COLO829 (cell line): ENCODE measurements at places on chromosomes 12 and 14.

DNA sequence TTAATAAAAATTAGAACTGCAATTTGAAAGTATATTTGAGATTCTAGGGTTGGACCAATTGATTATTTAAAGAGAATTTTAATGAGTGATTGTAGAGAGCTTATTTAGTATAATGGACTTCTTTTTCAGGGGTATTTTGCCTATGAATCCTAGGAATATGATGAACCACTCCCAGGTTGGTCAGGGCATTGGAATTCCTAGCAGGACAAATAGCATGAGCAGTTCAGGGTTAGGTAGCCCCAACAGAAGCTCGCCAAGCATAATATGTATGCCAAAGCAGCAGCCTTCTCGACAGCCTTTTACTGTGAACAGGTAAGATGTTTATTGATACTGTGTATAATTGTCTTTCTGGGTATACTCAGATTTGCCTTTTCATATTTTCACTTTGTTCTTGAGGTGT is 35.9 kb upstream of the KCNMB4 start:
- DNase-seq = no peak

DNA sequence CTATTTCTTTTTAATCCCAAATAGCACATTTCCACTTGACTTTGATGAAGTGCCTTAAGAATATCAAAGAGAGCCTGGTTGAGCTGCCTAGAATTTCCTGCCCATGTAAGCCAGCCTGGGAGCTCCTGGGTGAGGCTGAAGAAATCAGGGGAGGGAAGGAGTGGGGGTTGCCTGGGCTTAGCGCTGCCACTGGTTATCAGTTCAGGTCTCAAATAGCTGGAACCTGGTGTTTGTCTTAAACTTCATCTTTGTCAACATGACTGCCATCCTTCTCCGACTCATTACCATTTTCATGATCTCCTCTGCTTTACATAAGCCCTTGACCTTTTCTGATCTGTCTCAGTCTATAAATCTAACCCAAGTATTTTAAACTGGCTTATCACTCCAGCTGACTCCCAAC is 151.5 kb downstream of the TTC8 start:
- no peak for DNase-seq

DNA sequence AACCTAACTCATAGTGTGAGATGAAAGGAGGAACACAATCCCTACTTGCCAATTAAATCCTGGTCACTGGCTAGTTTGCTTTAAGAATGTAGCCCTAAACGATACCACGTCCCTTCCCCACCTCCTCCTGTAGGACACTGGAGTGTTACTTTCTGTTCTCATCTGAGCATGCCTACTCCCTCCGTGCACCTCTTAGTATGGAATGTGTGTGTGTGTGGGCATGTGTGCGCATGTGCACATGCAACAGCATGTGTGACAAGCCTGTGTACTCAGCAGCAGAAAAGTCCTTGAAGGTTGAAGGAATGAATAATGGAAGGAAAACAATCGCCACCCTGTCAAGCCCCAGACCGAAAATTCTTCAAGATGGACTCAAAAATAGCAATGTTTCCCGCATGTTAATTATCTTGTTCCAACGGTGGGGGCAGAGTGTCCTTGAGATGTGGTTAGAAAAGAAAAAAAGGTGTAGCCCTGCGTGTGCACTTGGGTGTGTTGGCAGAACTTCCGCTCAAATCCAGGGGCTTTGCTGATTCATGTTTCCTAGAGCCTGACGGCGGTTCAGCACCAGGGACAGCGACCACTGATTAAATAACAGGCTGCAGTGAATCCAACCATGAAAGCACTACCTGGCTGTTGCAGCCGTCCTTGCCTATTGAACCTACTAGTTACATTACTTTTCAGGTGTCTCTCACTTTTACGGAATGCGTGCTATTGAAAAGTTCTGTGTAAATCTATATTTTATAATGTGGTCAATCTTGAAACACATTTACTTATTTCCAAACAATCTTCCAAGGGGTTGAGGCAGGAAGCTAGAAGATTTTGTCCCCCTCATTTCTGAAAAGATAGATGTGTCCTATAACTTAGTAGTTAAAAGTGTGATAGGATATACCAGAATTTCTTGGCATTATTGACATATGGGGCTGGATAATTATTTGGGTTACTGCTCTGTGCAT is 79.8 kb downstream of the SRRM4 start:
- DNase-seq = peak; percentile 22

GRCh38 chr12:29741342-29742241 is 42.1 kb downstream of the TMTC1 start:
- peak; percentile 74 for DNase-seq

DNA sequence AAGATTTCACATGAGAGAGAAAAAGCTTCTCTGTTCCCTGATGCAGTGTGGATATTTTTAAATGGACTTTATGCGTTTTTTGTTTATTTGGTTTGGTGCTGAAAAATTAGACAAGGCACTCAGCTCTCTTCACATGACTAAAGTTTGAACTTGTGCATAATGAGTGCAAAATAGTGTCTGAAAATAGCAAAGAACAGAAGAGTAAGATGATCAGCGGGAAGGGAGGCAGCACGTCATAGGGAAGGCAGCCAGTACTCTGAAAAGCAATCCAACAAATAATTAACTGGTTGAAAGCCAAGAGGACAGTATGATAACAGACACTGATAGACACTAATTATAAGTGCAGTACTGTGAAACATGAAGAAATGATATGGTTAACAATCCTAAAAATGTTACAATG is 46.6 kb upstream of the CDKN3 start:
- no peak for DNase-seq

DNA sequence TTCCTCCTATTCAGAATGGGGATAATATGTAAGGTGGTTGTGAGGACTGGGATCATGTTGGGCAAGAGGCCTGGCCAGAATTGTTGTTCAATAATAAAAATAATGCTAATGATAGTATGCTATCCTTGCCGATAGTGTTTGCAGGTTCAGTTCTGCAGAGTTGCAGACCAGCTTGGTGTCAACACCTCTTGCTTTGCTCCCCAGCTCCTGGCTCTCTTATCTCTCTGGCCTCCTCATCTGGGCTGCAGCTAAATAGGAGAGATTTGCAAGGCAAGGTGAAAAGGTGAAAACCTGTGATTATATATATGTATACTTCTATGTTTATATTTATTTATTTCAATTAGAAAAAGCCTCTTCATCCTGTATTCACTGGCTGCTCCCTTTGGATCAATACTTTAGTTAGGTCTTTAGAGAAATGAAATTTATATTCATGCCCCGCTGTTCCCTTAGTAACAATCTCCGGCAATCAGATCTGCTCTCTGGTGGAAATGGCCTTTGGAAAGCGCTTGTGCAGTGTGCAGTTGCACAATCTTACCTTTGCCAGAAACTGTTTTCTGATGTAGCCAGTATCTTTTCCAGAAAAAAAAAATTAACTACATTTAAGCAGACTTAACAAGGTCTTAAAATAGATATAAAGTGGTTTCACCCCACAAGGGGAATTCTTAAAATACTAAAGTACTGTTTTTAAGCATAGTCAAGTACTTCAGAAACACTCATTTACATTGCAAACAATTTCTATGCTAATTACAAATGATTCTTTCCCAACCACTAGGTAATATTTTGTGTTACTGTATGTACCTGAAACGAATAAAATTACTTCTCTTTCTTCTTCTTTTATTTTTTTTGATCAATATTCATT is 19.1 kb upstream of the ACVR1B start:
- no peak for DNase-seq

GRCh38 chr12:96295532-96296160 is 101.5 kb downstream of the ELK3 start:
- no peak for DNase-seq

- no peak for DNase-seq
Observed at GRCh38 chr14:23601845-23602180, 23.2 kb upstream of the JPH4 start.

DNA sequence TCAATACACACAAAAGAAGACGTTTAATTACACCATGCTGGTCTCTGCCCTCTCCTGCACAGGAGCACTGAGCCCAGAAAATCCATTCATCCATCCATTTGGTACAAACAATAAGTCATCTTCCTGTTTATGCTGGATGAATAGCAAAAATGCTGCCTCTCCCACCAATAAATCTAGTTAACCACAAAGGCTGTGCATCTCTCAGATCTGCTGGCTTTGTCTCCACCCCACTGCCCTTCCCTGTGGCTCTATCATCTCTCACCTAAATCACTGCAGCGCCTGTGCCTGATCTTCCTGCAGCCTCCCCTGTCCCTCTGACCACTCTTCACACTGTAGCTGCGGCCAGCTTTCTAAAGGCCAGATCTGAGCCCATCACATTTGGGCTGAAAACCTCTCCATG is 72.9 kb upstream of the DDX11 start:
- DNase-seq = no peak

- no peak for DNase-seq
Observed at GRCh38 chr14:32313844-32314376, 15.2 kb upstream of the AKAP6 start.

DNA sequence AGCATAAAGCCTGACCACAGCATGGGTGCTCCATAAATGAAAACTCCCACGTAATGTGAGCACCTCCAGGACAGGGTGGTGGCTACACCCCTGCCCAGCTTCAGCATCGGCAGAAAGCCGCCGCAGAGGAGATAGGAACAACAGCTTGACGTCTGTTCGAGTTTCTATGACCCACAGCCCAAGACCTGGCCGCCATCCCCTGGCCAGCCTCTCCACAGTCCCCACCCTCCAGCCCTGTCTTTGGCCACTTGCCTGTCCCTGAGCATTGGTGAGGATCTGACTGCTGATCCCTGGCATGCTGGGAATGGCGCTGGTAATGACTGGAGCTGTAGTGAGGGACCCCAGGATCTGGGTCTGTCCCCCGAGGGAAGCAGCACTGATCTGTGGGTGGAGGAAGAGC is 21.3 kb downstream of the POU6F1 start:
- DNase-seq = no peak

- peak; percentile 41 for DNase-seq
Observed at GRCh38 chr12:105226219-105226618, 9.8 kb downstream of the APPL2 start.

DNA sequence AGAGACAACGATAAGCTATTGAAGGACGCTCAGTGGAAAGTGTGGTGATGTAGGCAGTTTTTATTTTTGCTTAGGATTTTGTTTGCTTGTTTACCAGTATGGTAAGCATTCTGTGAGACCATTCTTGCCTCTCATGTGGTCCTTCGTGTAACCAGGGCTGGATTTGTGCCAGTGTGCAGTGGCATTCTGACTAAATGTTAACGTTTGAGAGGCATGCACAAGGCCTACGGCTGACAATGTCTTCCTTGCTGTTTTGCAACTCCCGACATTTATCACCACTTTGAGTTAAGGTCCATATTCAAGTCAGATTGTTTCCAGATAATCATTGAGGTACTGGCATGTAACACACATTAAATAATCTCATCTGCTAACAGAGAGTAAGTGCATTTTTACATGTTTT is 102.3 kb upstream of the BCAT1 start:
- DNase-seq = no peak

DNA sequence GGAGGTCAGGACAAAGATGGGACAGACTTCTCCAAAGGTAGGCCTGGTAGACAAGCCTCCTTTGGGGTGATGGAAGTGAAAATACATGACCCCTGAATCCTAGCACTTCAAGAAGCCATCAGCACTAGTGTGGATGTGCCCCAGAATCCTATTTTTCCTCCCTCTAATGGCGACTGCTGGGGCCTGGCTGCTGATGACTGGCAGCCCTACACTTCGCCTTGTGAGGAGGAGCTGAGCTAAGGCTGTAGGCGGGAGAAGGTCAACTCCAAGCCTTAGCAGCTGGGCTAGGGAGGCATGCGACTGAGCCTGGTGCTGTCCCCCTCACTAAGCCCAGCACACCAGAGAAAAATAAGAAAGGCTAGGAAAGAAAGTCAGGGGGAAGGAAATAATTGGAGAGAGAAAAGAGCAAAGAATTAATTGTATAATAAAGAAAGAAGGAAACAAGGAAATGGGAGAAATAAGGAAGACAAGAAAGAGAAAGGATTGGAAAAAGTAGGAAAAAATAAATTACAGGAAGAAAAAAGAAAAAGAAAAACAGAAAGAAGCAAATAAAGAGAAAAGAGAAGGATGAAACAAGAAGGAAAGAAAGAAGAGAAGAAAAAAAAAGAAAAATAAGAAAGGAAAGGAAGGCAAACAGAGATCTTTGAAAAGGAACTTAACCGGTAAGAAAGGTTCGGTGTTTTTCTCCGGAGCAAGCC is 4.7 kb upstream of the HOXC10 start:
- no peak for DNase-seq

GRCh38 chr12:9933958-9934357 is 1.8 kb upstream of the CLEC2A start:
- no peak for DNase-seq

GRCh38 chr12:1796515-1797010 is 23.8 kb upstream of the LRTM2 start:
- no peak for DNase-seq

DNA sequence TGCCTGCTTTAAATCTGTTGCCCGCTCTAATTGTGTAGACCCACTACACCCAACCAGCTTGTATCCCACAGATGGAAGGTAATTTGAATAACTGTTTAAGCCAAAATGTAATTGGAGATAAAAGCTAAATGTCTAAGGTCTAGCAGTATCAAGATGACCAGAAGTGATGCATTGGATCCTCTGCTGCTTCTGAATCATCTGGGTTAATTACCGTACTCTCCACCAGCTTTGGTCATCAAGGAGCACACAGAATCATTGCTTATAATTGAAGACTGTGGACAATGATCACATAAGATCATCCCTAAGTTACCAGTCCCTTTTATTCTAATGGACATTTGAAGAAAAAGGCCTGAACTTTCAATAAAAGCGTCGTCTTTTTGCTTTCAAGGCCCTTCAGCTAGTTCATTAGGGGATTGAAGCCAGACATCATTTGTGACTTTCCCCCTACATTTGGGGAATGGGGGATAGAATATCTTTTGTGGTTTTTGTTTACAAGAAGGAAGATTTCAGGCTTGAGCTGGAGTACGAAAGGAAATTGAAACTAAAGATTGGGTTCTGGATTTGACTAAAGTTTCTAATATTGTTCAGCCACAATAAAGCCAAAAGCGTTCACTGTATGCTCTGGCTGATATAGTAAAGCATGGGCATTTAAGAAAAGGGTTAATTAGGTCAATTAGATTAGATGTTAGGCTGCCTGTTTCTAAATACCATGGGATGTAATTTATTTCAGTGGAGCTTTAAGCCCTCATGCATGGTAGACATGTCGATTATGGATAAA is 123.2 kb downstream of the CHST11 start:
- DNase-seq = no peak

DNA sequence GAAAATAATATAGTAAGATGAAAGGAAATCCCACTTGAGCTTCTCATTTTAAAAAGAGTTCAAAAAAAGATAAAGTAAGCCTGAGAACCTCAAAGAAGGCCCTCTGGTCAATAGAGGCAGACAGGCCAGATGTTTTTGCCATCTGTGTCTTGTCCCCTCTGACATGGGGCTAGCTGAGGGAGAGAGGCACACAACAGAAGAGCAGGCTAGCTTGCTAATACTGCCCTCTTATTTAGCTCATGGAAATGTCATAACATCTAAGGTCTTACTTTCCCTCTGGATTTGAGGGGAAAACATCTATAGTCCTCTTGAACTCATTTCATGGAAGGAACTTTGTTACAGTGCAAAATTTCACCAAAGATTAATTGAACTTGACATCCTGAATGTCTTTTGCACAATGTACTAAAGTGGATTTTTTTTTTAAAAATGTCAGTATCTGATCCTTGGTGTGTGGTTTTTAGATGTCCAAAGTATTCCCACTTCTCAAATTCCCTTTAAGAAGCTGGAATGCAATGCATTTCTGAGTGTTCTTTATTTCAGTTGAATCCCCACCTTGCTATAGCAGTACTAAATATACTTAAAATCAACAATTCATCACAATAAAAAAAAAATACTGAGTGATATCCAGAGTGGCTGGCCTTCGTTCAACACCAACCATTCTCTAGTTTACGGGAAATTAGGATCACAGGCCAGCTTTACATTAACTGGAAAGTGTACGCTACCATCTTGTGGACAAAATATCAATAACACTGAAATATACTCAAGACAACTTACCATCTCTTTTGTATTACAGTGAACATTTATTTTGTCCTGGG is 176.7 kb downstream of the PAH start:
- no peak for DNase-seq
